ENCODE measurements at places on chromosomes 4 and X. TPM values are rescaled to one million over a fixed set of nuclear protein-coding genes. Genes with fewer than 3 reads are reported as not detected.

- DNase-seq, result peak; percentile 47
These were observed 122.9 kb downstream of the PPA2 start for GRCh38 chr4:105350859-105351490.

DNA sequence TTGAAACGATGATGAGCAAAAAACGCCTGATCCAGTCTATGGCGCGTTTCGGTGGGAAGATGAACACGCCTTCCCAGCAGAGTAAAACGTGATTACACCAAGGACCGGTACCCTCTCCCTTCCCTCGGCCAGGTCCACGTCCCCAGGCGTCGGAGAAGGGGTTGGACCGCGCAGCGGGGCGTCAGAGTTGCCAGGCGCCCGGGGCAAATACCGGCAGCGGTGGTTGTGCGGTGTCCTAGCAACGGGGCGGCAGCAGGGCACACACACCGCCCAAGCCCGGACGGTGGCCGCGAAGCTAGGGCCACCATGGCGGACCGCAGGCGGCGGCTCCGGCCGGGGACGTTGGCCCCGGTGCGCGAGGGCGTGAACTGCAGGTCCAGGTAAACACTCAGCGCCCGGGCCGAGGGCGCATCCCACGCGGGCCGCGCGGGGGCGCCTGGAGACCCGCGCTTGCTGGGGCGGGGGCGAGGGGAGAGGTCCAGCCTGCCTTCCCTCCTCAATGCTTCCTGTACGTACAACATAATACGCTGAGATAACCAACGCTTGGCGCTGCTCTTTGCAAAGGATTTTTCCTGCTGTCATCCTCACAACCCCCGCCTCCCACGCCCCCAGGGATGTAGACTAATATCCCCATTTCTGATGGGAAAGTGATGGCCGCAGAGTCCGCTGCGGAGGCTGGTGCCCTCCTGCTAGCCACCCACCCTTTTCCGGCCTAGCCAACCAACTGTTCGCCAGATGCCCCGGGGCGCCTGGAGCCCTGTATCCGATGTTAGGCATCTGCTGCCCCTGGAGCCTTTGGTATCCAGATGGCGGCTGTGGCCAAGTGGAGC is at the start of gene FAM47E:
Gene FAM47E (plus strand): TSS at position 281 of the 830 bp plus-strand sequence. CDS start 26 bp downstream, at position 307.
- peak; percentile 96 for DNase-seq

The TMEM35A gene
- 0.29 TPM for total RNA-seq

The NUDT10 gene
- total RNA-seq, result 21.0 TPM
